ENCODE measurements at places on chromosomes 12 and 14.

GRCh38 chr14:103259801-103260628 lies 74.0 kb upstream of the EIF5 start:
- no peak for DNase-seq

GRCh38 chr12:124401704-124402221 lies 106.9 kb downstream of the RFLNA start:
- DNase-seq = no peak

GRCh38 chr12:7403466-7403865 lies 40.5 kb downstream of the CD163L1 start:
- no peak for DNase-seq

DNA sequence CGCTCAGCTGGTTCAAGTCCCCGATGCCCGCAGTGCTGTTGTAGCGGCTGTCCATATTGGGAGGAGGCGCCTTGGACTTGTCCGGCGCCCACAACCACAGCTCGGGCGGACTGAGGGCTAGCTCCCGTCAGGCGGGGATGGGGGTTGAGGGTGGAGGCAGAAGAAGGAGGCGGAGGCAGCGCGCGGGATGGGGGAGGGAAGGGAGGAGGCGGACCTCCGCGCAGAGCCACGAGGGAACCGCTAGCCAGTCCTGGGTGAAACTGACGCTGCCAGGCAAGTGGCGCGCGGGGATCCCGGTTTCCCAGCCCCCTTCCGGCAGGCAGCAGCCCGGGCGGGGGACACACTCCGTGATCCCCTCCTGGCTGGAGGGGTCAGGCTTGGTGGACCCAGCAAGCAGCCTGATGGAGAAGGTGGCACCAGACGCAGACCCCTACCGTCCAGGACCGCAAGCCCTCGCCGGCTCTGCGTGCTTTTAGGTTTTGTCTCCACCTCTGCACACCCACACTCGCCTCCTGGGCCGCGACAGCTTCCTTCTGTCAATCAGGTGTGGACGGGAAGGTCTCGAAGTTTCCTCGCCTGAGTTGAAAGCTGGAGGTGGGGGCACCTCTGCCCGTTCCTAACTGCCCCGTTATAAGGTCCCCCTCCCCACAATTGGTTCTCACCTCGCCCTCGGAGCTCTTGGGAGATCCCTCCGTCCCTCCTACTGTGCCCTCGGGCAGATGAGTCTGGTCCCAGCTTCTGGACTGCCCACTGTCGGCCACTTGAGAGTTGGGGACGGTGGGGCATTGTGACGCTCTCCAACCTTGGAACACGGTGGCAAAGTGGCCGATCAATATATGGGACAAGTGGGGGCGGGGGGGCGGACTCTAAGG lies at the start of gene CPNE8:
Gene CPNE8 (minus strand): TSS at position 112 of the 872 bp plus-strand sequence. CDS start 57 bp downstream, at position 55.
- DNase-seq = peak; percentile 67

GRCh38 chr12:11656550-11656949 lies 7.1 kb downstream of the ETV6 start:
- DNase-seq = no peak
